Ascending aorta (tissue), 2 donors: ENCODE measurements at places on chromosomes 13 and 19. TPM values are rescaled to one million over a fixed set of nuclear protein-coding genes. Genes with fewer than 3 reads are reported as not detected.

The ZNF525 gene
- total RNA-seq = 3.0 TPM

The PROZ gene
- not detected for total RNA-seq

- peak; percentile 98 for DNase-seq
Observed at GRCh38 chr19:11505032-11505503, 571 bp downstream of the ZNF653 start.

The ERICH6B gene
- not detected for total RNA-seq

DNA sequence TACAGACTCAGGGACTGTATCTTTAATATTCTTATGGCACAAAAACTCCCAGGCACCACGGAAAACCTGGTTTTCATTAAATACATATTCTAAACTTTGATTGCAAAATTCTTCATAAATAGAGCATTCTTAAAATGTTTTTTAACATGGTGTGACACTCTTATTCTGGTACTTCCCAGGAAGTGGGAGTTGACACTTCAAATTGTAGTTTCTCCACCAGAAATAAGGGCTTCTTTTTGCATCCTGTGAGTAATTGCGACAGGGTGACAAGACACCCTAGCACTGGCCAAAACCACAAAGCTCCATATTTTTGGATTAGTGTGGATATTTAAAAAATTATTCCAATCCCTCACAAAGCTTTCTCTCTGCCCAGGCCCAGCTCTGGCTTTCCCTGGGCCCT, 43.6 kb upstream of the MTIF3 start:
- no peak for DNase-seq

The SMIM44 gene
- total RNA-seq = not detected

GRCh38 chr13:93951951-93952350, 527.5 kb downstream of the DCT start:
- DNase-seq = no peak

The CALR3 gene
- total RNA-seq = not detected

The B3GNT3 gene
- total RNA-seq = 0.64 TPM

DNA sequence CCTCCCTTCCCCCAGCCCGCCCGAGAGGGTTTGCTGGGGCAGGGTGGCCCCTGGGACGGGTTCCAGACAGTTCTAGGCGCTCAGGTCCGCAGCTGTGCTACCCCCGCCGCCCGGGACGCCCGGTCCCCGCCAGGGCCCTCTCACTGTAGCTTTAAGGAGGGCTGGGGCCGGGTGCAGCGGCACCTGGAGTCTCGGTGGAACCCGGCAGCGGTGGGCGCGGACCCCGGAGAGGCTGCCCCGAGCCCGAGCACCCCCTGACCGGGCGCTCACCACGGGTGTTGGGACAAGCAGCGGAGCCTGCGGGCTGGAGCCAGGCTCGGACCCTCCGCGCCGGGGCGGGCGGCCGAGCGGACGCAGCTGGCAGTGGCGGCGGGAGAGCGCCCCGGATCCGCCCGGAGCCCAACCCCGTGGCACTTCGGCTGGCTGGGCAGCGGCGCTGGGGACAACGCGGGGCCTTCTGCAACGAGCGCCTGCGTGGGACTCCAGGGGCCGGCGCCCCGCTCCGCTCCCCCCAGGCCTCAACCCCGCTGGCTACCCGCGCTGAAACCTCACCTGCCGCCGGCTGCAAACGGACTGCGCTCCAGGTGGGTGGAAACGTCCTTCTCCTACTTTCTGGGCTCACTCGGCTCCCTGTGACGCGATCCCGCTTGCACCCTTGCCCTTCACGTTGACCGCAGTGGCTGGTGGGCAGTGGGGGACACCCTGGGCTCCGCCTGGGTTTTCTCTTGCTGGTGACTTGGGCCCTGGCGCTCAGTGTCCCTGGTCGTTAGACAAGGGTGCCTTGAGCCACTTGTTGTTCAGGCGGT, 81.1 kb downstream of the ZNF429 start:
- no peak for DNase-seq

GRCh38 chr19:38908911-38909310, 3.1 kb downstream of the CCER2 start:
- no peak for DNase-seq

The MAST1 gene
- total RNA-seq = 2.0 TPM

GRCh38 chr13:26968431-26969341, 202.9 kb downstream of the USP12 start:
- no peak for DNase-seq

DNA sequence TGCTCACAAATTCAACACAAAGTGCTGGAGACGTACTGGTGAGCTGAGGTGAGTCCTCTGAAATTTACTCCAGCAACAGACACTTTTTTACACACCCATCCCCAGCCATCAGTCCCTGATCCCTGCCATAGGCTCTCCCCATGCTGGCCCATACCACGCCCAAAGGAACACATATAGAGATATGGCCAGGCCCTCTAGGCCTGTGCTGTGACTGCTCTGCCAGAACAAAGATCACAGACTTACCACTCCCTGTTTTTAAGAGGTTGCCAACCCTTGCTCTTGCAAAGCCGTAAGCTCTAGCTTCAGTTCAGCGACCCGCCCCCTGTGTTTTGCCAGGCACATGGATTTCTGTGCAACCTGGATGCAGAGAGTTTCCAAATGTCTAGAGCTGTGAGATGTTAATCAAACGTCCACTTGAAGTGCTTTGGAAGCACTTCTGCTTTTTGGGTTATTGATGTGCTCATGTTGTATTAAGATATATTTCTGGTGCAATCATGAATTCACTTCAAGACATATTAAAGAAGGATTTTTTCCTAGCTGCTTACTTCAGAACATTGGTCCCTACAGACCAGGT, 59.7 kb downstream of the DLEU7 start:
- DNase-seq = no peak

DNA sequence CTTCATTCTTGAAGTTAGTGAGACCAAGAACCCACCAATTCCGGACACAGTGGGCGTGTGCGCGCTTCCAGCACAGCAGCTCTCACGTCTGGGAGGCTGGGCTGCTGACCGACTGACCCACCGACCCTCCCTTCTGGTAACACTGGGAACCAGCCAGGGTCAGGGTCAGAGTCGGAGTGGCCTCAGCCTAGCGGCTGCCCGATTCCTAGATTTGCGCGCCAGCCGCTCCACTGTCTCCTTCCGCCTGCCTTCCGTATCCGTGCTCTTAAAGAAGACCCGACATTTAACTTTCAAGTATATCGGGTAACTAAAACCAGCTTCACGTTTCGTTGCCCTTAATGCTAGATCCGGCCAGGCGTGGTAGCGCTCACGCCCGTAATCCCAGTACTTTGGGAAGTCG, 41.1 kb downstream of the SERP2 start:
- DNase-seq = no peak

The PRSS57 gene
- total RNA-seq = not detected

- DNase-seq = no peak
Observed at GRCh38 chr13:62296812-62297211, 881.2 kb upstream of the PCDH20 start.

DNA sequence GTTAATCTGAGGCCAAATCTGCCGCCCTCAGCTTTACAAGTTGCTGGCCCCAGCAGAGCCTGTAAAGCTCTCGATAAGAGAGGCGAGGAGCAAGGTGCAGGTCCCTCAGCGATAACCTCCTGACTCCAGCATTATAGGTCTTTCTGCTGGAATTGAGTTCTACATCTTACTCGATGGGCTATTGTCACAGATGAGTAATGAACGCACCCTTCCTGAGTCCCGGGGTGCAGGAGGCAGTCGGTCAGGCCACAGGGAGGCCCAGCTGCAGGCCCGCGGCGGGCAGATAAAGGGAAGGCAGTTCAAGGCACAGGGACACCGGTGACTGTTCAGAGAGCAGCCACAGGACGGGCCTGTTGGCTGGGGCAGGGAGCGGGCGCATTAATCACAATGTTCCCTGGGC, 157.6 kb upstream of the OBI1 start:
- no peak for DNase-seq

DNA sequence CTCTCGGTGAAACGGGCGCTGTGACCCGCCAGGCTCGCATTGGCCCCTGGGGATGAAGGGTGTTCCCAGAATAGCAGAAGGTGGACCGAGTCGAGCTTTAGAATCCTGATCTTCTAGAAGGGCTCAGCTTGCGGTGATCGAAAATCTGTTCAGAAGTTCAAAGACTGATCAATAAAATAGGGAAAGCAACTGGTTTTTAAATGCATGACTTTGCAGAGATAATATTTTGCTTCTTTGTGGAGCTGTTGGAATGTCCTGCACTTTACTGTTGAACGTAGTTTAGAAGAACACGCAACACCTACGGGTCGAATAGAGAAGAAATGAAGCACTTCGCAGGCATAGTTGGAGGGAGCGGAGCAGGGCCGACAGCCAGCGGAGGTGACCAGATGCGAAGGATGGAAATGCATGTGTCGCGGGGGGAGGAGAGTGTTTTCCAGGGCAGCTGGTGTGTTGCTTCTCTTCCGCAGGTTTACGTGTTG, 766 bp downstream of the CEBPG start:
- no peak for DNase-seq

The EFNA2 gene
- total RNA-seq = not detected

GRCh38 chr19:8373867-8374813, 10.2 kb downstream of the ANGPTL4 start:
- no peak for DNase-seq

DNA sequence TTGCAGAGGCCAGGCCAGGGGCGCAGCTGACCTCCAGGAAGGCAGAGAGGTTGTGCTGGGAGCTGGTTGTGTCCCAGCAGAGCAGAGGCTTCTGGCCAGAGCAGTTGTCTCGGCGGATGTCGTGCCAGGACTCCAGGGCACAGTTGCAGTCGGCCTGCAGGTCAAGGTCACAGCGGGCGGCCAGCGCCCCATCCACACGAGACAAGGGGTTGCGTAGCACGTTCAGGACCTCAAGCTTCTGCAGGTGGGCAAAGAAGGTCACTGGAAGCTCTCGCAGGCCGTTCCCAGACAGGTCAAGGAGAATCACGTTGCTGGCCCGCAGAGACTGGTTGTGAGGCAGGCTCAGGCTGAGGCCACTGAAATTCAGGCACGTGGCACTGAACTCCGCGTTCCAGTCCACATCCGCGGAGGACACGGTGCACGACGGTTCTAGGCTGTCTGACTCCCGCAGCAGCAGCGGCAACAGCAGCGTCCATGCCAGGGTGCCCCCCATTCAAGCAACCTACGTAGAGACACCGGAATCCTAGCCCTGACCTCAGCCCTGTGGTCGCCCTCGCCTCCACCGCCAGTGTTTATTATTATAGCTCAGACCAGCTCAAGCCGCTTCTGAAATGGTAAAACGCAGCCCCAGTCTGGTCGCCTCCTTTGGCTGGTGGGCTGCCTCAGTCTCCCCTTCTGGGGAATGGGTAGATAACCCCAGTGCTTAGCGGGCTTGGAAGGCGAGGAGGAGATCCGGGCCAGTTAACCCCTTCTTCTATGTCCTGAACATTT, 766 bp downstream of the LRRC25 start:
- DNase-seq = no peak

DNA sequence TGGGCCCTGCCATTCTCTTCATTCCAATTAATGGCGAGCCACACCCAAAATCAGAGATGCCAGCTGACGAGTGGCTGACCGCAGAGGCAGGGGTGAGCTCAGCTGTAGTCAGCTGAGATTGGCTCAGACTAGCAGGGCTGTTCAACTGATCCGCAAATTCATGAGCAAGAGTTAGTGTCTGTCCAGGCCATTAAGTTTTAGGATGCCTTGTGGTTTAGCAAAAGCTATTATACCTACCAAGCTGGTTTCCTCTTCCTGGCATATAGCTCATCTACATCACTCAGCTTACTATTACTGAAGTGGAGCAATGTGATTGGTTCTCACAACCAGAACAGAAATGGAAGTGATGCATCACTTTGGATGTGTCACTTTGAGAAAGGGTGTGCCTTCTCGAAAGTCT, 148.7 kb downstream of the NALCN start:
- DNase-seq = no peak

The PRR36 gene
- not detected for total RNA-seq

The GPR18 gene
- total RNA-seq = not detected

DNA sequence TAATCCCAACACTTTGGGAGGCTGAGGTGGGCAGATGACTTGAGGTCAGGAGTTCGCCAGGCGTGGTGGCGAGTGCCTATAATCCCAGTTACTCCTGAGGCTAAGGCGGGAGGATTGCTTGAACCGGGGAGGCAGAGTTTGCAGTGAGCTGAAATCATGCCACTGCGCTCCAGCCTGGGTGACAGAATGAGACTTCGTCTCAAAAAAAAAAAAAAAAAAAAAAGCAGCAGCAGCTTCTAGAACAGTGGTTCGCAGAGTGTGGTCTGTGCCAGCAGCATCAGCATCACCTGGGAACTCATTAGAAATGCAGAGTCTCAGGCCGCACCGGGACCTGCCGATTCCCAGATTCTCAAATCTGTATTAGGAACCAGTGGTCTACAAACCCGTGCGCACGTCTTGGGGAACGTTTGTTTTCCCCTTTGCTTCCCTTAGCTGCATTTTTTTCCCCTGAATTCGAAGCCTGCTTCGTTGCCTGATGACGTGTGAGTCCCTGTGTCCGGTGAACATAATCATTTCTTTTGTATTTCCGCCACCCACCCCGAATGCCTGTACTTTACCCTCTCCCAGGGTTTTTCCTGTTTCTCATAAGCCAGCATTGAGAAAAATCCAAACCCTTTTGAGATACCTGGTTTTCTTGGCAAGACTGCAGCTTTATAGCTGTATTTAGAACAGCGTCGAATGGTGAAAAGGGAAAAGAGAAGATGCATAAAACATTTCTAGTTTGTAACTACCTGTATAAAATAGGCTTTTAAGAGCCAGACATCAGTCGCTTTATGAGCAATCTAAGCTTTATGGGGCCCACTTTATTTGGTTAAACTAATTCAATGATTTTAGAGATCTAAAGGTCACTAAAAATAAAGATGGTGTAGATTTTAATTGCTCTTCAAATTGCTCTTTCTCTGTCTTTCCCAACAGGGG, 49.8 kb downstream of the BICRA start:
- no peak for DNase-seq

The IGLON5 gene
- total RNA-seq = 4.9 TPM

DNA sequence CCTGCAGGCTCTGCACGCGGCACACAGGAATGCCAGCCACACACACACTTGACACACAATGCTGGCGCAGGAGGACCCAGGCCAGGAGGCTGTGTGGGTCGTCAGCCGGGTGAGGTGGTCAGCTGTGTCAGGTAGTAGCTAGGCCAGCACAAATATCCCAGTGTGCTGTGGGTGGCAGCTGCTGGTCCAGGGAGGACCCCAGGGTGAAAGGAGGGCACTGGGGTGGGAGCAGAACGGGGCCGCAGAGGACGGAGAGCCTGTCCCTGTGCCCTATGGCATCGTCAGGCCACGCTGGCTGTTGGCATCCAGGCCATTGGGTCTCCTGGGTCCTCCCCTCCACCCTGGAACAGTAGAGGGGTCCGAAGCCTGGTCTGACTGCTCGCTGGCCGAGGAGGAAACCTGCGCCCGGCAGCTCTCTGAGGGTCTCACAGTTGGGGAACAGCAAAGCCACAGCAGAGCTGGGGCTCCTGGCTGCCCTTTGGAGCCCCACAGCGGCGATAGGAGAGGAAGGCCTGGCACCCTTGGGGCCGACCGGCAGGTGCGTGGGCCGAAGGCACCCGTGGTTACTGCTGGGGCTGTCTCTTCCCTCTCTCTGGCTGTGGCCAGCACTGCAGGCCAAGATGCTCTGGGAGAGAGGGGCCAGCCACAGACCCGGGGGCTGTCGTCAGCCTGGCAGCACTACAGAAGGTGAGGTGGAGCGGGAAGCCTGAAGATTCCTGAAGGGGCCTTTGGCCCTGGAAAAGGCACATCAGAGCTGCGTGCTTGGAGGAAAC, 27.3 kb downstream of the C13orf46 start:
- no peak for DNase-seq
